Bronchial epithelial cell (primary cell): ENCODE measurements at places on chromosomes 2 and 18. TPM values are rescaled to one million over a fixed set of nuclear protein-coding genes. Genes with fewer than 3 reads are reported as not detected.
A peak's percentile ranks its signal among the peaks of the same experiment; 100 is the strongest.

EGR4 gene
- total RNA-seq, result not detected in 2 replicates

ZNF396 gene
- total RNA-seq, result 0.79 and 2.6 TPM in 2 replicates

DNA sequence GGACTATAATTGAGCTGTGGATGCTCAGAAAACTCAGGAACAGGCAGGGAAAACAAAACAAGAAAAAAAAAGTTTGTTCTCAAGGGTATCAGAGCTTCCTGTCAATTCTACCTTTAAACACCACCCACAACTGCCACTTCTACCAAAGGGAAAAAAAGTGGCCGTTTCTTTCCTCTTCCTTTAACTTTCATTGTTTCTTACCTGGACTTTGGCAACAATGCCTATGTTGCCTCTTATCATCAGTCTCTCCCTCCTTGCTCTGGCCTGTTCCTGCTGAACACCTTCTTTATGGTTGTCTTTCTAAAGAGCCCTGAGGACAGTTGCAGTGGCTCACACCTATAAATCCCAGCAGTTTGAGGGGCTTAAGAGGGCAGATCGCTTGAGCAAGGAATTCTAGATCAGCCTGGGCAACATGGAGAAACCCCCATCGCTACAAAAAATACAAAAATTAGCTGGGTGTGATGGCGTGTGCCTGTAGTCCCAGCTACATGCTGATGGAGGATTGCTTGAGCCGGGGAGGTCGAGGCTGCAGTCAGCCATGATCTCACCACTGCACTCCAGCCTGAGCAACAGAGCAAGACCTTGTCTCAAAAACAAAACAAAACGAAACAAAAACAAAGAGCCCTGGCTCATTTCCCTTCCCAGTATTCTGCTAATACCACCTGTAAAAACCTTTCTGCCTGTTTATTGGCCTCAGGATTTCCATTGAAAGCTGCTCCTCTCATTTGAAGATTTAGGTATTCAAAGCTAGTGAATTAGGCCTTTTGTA is 18.0 kb upstream of the NR4A2 start:
- no peak for DNase-seq

DNA sequence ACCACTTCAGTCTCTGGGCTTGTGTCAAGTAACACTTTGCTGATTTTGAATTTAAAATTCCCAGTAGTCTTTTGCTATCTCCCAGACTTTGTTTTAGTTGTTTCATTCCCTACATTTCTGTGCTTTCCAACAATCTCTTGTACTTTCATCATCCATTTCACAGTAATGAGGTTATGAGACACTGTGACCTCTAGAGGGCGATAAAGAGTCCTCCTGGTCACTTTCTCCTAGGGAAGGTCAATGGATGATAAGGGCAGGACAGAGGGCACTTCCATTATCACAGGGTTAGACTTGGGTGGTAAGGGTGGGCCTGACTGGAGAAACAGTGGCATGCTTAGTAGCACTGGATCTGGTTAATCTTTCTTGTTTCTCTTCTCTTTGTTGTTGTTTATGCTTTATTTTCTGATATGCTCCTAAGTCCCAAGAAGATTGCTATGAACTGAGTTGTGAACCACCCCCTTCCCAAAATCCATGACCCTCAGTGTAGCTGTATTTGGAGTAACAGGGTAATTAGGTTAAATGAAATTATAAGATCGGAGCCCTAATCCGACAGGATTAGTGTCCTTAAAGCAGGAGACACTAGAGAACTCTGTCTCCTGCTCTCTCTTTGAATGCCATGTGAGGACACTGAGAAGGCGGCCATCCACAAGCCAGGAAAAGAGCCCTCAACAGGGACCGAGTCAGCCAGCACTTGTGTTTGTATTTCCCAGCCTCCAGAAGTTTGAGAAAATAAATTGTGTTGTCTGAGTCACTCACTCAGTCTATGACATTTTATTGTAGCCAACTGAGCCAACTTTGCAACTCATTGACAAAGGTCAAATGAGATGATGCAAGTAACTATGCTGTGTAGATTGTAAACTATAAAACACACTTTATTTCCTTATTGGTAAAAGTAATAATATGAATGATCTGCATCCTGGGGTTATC is 779.2 kb downstream of the CNTNAP5 start:
- peak; percentile 32 for DNase-seq

DNA sequence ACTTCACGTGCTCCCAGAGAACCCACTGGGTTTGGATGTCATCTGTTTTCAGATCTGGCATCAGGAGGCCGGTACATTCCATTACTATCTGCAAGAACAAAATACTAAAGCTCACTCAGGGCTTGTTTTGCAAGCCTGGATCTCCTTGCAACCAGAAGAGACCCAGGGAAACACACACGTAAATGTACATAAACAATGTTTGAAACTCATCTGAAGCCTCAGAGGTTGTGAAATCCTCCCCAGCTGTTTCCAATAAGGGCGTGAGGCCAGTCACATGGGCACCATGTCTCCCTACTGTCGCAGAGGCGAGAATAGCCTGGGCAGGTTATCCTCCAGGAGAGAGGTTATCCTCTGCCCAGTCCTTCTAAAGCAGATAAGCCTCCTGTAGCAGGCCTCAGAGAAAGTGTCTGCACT is 186.9 kb downstream of the GFPT1 start:
- DNase-seq, result no peak

RBBP8 gene
- 72.9 and 80.6 TPM in 2 replicates for total RNA-seq

- DNase-seq, result no peak
Observed at GRCh38 chr2:43748333-43748732, 25.5 kb upstream of the DYNC2LI1 start.
